ENCODE measurements at places on chromosomes 16 and 17.

GRCh38 chr17:67442787-67443624 lies 65.9 kb downstream of the PITPNC1 start:
- DNase-seq: no peak

DNA sequence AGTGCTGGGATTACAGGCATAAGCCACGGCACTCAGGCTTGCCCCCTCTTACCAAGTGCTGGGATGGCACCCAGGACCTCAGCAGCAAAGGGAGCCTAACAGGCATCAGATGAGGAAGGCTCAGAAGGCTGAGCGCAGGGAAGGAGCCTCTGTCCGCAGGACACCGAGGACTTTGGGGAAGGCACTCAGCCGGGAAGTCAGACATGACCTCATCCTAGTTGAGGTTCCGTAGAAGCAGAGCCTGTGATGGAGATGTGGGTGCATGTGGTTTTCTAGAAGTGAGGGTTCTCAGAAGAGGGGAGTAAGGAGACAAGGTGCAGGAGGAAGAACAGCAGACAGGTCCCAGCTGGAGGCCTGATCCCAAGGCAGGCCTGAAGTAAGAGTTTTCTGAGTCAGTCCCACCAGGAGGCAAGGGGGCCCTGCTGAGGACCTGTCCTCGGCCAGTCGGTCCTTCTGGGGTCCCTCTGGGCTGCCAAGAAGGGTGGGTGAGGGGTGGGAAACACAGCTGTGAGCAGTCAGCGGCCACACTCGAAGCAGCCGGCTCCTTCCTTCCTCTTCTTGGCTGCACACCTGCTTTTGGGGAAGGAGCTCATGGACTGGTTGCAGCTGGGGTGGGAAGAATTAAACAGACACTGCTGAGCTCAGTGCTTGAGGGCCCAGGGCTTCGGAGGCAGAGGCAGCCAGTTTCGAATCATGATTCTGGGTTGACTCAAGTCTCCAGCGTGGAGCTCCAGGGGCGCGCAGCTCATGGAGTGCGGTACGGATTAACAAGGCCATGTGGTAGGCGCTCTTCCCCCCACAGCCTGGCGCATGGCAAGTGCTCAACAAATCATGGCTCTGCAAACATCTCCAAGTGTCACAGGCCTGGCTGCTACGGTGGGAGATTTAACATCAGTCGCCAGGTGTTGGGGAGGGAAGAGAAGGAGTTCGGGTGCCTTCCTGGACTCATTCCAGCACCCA lies 38.9 kb upstream of the SNN start:
- no peak for DNase-seq

DNA sequence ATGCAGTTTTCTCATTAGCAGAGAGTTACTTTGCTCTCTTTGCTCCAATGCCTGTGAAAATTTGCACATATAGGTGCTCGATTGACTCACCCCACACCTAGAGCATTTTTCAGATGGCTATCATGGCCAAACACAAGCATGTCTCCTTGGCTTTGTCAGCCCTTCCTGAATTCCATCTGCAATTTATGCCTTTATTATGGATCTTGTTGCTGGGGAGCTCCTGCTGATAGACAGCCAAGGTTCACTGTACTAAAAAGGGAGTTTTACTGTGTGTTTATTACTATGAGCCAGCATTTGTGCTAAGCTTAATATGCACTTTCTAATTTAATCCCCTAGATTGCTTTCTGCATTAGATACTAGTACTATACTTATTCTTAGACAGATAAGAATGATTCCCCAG lies 93.3 kb downstream of the TOX3 start:
- DNase-seq: no peak

GRCh38 chr16:62201911-62202310 lies 165.7 kb upstream of the CDH8 start:
- DNase-seq: no peak

DNA sequence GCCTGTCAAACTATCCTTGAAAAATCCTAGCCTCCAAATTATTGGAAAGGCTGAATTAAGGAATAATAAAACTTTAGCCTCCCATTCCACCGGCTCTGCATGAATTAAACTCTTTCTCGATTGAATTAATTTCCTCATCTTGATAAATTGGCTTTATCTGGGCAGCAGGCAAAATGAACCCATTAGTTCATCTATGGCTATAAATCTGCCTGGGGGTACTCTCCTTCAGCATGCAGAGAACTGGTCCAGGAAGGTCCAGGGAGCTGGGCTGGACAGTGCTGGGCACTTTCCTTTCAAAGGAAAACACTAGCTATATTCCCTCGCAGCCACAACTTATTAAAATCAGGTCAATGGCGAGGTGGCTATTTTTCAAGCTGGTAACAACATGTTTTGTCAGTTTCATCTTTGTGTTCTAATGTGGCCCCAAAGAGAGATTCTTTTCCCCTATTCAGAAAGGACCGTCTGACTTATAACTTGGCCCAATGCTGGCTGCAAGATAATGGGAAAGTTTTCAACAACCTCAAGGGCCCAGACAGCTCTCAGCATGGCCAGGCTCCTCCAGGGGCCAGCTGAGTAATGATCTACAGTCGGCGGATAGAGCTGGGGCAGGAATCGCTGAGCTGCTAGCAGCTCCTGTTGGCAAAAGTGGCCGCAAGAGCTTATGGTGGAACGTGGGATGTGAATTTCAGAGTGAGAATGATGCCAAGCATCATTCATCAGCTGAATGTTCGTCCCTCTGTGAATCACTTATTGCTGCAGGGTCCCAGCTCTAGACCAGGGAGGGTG lies 326.9 kb downstream of the SLC39A11 start:
- no peak for DNase-seq

GRCh38 chr17:78159575-78160158 lies 8.7 kb upstream of the SYNGR2 start:
- no peak for DNase-seq

GRCh38 chr17:17498606-17499301 lies 2.6 kb upstream of the RASD1 start:
- DNase-seq: no peak

GRCh38 chr17:62888148-62888547 lies 77.9 kb upstream of the TANC2 start:
- DNase-seq: no peak

- no peak for DNase-seq
Measured at GRCh38 chr16:53816211-53816836, 112.4 kb downstream of the FTO start.

- no peak for DNase-seq
Measured at GRCh38 chr17:72191356-72191755, 70.5 kb downstream of the SOX9 start.

DNA sequence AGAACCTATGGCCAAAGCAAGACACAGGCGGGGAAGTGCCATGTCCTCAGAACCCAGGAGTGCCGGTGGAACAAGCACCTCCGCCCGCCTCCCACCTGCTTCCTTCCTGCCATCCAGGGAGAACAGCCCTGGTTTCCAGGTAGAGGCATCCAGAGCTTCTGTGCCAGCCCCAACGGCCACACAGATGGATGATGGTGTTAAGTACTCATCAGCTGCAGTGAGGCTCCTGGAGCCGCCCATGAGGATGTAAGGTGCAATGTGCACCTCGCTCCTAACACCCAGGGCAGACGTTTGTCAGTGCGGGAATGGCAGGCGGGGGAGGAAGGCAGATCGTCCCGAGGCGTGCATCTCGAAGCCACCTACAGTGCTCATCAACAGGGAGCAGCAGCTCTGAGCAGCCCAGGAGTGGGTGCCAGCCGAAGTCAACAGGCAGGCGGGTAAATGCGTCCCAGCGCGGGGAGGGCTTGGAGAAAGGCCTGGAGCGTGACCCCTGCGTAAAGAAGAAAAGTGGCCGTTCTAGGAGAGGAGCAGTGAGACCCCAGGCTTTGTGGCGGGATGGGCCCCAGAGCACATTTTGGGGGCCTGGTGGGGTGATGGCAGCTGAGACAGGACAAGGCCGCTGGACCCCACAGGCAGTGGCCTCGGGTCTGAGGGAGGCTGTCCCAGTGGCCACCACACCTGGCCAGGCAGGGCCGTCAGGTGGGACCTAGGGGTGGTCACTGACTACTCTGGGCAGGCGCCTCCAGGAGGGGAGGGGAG lies 46.1 kb upstream of the ACSF3 start:
- no peak for DNase-seq

DNA sequence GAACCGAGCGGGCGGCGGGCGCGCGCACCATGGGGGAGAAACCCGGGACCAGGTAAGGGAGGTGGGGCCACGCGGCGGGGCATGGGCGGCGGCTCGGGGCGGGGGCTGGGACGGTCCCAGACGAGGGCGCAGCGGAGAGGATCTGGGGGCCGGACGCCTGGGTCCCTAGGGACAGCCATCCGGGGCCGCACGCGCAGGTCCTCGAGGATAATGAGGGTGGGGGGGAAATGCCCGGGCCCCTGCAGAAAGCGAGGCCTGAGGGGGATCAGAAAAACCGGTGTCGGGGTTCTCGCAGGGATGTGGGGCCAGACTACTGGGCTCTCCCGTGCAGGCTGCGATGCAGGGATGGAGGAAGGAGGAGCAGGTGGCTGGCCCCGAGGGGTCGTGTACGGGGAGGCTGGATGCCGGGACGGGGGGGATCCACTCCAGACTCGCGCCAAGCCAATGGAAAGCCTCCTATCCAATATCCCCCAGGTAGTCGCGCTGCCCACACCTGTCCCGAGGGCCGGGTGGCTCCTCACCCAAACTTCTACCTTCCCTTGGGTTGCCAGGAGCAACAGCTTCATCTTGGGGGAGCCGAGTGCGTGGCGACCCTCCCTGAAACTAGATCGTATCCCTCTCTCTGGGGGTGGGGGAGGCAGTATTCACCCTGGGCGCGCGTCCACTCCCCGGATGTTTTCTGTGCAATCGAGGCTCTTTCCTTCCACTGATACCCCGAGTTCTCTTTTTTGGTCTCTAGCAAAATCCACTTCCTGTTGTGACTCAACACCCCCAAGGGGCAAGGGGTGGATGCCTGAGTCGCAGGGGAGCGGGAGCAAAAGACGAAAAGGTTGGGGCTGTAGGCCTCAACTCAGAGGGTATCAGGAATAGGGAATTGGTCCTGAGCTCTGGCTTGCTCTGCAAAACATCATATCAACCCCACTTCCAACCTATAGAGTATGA lies 532 bp downstream of the ARRB2 start:
- DNase-seq: peak; percentile 61

DNA sequence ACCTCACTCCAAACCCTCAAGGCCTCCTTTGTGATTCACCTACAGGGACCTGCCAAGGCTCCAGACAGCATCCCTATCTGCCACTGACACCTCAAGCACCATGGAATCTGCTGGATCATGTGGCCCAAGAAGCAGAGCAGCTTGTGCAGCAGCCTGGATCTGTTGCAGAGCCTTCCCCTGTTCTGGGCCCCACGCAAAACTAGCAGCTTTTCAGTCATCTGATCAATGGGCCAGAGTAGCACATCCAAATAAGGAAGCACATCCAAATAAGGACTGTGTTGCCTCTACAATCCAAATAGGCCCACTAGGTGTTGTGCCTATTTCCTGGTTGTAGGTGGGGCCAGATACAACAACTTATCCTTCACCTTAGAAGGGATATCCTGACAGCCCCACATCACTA lies 97.1 kb upstream of the GNAO1 start:
- no peak for DNase-seq

DNA sequence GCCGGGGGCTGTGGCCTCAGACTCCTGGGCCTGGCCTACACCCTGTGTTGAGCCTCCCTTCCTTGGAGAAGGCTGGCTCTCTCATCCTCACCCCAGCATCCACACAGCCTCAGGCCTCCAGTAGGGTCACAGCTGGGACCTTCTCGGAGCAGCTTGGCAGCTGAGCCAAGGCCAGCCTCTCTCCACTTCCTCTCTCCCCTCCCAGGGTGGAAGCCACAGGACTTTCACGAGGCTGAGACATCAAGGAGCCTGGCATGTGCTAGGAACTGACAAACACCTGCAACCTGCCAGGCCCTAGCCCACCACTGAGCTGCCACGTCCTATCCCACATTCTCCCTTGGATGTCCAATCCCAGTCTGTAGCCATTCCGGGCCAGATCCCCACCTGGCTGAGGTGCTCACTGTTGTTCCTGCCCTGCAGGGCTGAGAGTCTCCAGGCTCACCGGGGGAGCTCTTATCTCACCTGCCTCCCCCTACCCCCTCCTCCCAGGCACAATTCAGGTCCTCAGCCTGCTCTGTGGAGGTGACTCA lies 3.1 kb downstream of the MMP15 start:
- no peak for DNase-seq

- DNase-seq: no peak
Measured at GRCh38 chr17:40101367-40102210, 1.2 kb upstream of the NR1D1 start.

GRCh38 chr16:49283376-49284049 lies 1.9 kb upstream of the CBLN1 start:
- DNase-seq: no peak

DNA sequence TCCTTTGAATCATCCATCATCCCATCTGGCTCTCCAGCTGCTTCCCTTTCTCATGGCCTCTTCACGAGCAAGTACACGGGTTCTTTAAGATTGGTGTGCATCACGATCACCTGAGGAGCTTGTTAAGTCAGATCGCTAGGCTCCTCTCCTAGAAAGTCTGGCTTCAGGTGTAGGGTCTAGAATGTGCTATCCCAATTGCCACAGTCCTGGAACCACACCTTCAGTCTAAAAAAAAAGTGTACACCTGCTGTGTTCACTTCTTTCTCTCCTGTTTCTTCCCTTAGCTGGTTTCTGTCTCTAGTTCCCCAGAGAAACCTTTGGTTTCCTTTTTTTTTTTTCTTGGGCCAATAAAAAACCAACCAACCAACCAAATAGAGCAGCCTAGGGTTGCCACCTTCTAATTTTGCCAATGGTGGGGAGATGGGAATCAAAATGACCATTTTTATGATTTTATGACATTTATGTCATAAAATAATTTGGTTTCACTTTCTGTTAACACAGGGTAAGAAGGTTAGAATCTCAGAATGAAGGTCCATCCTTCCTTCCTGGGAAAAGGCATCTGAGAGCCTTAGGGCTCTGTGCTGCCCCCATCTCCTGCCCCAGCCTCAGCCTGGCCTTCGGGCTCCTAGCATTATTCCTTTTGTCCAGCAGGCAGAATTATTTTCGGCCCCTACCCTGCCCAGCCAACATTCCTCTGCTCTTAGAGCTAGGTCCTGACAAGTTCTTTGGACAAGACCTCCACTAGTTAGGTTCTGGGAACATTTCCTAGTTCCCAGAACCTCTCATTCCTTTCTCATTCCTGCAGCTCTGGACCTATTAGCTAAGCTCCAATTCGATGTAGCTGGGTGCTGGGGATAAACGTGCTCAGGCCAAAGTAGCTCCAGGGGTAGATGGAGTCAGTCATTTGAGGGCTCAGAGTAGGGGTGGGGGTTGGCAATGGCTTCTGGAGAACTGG lies 1.9 kb upstream of the GGT6 start:
- no peak for DNase-seq

DNA sequence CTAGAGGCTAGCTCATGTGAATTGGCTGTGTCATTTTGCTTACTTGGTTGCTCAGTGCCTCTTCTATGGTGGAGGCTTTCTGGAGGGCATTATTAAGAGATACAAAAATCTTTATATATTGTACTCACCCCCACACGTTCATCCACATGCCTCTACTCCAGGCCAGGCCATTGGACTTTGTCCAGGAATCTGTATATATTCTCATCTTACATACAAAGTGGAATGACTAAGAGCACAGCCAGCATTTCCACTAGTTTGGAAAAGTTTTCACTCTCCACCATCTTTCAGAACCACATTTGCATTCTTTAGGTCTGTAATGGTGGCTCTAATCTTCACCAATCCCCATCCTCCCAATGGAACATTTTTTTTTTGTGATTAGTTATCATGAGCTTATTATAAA lies 4.8 kb upstream of the GLG1 start:
- DNase-seq: no peak

- no peak for DNase-seq
Measured at GRCh38 chr17:55605705-55606487, 94.6 kb upstream of the SMIM36 start.

GRCh38 chr16:67928561-67929364 lies 2.9 kb downstream of the CTRL start:
- DNase-seq: peak; percentile 79

- DNase-seq: no peak
Measured at GRCh38 chr16:19710191-19710908, 7.7 kb downstream of the KNOP1 start.

All from CD4-positive, alpha-beta T cell treated with Interleukin-12 subunit alpha and Interleukin-12 subunit beta, for 1 hour (primary cell).